Effector CD4-positive, alpha-beta T cell (primary cell): ENCODE measurements at places on chromosomes 2 and 18.

DNA sequence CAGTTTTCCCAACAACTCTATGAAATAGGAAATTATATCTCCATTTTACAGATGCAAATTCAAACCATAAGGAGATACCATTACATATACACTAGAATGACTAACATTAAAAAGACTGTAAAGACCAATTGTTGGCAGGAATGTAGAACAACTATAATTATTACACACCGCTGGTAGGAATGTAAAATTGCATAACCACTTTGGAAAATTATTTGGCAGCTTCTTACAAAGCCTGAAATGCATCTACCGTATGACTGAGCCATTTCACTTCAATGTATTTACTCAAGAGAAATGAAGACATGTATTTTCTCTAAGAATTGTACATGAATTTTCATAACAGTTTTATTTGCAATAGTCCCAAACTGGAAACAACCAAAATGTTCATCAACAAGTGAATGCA lies 189.1 kb upstream of the BCL2L11 start:
- no peak for DNase-seq

- no peak for DNase-seq
These were observed 414.2 kb upstream of the CHAC2 start for GRCh38 chr2:53353135-53354114.

DNA sequence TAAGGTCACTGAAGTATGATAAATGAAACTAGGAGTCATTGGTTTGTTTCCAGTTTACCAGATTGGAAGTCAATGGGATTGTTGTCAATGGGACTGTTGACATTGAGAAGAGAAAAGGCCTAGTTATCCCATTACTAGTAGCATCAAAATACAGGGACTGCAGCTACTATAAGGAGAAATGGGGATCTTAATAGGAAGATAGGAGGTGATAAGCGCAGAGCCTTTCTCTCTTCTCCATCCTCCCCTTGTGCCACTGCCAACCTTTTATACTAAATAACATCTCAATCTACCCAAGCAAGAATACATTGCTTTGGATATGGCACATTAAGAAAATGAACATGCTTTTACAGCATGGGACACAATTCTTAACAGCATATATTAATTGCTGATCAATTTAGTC lies 10.5 kb upstream of the BBS5 start:
- DNase-seq: no peak

DNA sequence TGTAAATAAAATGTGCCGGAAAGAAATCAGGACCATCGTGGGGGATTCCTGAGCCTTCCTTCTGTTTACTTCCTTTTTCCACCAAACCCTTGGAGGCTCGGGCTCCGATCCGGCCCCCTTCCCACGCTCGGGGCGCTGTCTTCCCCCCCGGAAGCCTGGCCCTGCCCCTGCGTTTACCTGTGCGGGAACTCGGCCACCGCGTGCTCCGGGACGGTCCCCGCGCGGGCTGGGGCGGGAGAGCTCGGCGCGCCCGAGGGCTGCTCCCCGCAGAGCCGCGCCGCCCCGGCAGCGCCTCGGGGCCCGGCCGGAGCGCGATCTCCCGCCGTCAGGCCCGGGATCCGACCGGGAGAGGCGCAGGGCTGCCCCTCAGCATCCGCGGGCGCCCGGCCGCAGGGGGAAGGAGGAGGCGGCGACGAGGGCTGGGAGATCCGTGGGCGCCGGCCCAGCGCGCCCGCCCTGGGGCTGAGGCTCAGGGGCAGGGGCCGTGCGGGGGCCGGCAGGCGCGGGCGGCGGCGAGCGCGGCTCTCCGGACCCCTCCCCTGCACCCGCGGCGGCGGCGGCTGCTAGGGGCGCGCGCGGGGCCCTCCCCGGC lies 435 bp downstream of the ADCY3 start:
- no peak for DNase-seq

DNA sequence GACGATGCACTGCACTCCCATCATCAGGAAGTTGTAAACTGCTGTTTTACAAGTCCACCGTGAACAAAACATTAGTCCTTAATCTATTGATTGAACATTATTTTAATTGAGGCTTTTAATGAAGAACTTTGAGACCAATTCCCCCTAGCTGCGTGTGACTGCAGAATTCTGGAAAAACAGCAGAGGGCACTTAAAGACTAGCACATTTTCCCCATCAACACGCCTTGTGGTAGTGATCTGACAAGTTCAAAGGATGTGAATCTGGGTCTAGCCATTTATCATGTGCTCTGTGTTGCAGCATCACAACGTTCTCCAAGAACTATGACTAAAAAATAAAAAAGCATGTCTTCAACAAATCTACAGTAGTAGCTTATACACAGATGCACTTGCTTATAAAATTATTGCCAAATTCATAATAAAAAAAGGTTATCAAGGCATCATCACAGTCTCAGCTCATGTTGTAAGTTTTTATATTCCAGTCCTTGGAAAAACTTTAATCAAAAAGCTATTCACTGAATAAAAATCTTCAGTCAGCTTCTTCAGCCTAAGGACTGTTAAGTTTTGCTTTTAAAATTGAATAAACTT lies 35.8 kb downstream of the SKOR2 start:
- no peak for DNase-seq

- DNase-seq: no peak
These were observed 1920.1 kb upstream of the CELF4 start for GRCh38 chr18:39485696-39486095.

DNA sequence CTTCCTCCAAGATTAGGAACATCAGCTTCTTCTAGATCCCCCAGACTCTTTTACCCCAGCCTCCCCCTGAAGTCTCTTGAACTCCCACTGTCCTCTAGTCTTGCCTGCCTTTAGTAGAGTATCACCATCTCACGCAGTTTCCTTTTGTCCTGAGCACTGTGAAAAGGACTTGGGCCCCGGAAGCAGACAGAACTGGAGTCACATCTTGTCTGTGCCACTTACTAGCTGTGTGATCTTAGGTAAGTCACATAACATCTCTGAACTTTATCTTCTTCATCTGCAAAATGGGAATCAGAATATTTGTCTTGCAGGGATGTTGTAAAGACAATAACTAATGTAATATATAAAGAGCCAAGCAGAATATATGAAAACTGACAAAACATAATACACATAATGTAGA lies 8.4 kb upstream of the TRABD2A start:
- no peak for DNase-seq

- no peak for DNase-seq
These were observed 177.9 kb downstream of the CYRIA start for GRCh38 chr2:16487686-16488085.

DNA sequence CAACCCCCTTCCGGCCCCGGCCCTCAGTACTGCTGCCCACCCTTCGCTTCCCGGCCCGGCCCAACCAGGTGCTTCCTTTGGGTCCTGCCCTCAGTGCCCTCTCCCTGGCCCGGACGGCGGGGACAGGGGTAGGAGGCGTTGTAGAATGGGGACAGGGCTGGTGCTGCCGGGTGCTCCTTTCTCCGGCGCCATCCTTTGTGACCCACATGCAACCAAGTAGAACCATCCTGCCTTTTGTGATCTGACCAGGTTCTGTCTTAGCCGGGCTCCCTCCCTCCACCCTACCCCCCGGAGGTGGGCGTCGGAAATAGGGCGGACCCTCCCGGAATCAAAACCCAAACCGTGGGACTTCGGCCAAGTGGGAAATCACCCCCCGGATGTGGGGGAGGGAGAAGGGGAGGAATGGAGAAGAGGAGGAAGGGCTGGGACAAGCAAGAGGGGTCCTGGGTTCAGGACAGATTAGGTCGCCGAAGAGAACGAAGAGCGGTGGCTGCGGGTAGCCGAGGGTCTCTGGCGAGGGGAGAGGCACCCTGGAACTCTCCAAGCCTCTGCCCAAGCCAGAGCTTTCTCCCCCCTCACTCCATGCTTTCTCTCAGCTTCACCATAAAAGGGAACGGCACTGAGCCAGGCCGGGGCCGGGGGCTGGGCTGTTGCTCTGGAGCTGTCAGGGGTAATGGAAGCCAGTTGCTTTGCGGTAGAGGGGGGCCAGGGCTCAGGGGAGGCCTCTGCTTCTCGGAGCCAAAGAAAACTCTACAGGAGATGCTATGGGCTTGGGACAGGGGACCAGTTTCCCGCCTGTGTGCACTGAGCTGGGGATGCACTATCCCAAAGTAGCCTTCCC lies 756 bp upstream of the OST4 start:
- DNase-seq: no peak

- DNase-seq: no peak
These were observed 1.5 kb upstream of the OST4 start for GRCh38 chr2:27072920-27073319.

DNA sequence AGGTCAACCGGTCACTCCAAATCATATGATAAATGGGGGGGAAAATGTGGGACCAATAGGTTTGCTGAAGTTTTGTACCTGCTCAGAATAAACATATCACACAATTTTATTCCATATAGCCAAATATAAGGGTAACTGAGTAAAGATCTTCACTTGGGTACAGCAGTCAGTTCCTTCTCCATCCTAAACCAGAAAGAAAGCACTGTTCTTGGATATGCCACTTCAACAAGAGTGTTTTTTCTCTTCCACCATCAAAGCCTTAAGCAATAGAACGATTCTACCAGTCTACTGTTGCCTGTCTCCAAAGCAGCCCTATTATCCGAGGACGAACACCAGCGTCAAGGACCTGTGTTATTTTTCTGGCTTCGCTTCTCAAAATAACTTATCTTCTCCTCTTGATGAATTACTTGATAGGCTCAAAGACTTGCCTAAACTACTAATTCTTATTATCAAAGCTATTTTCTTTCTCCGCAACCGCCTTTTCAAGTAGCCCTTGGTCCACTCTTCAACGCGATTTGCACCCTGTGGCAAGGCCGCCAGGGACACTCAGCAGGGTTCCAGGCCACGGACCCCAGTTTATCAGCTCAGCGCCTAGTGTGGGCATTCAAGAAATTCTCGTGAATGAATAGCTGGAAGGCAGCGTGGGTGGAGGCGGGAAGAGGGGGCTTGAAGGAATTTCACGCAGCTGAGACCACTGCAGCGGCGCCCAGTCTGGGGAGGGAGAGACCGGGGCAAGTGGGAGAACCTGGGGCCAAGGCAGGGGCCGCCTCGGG lies 646 bp downstream of the ALS2 start:
- DNase-seq: no peak

- DNase-seq: no peak
These were observed 624.9 kb downstream of the CBLN2 start for GRCh38 chr18:71919211-71919610.

DNA sequence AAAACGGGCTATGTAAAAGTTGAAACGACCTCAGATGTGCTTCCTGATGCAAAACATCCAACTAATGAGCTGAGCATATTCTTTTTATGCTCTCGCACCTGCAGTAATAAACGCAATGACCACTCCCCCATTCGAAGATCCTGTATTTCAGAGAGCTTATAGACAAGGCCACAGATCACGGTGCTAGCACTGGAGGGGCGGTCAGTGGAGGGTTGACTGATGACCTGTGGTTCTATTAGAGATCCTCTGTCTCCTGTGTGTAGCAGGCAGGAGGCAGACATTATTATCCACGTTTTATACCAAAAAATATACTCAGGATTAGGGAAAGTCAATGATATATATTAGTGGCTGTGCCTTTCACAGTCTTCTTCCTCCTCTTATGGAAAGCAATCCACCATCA lies 457.0 kb downstream of the CNTNAP5 start:
- DNase-seq: no peak

DNA sequence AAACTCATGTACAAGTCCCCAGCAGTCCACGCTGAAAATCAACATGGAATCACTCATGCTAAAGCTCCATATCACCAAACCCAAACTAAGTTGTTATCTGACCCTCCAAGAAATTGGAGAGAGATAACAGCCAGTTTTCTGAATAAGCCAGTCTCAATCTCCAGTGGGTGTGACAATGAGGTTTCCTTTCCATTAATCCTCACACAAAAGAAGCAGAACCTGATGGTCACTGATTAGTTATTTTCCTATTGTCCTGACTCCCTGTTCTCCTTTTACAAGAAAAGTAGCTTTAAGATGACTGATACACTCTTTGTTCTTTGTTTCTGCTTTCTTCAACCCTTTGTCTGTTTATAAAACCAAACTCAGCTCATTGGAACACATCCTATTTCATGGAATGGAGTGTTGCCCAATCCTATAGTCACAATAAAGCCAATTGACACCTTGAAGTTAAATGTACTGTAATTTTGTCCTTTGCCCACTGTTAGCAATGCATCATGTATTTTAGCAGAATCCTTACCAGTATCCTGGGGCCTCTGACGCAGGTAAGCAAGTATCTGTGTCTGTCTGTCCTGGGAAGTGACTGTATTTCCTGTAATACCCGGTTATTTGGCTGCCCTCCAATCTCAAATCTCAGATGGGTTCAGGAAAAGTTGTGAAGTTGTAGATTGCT lies 30.6 kb upstream of the SH3RF3 start:
- DNase-seq: no peak

- no peak for DNase-seq
These were observed 95.5 kb upstream of the XIRP2 start for GRCh38 chr2:166792808-166793207.

GRCh38 chr2:10004401-10004800 lies 38.9 kb upstream of the KLF11 start:
- no peak for DNase-seq

DNA sequence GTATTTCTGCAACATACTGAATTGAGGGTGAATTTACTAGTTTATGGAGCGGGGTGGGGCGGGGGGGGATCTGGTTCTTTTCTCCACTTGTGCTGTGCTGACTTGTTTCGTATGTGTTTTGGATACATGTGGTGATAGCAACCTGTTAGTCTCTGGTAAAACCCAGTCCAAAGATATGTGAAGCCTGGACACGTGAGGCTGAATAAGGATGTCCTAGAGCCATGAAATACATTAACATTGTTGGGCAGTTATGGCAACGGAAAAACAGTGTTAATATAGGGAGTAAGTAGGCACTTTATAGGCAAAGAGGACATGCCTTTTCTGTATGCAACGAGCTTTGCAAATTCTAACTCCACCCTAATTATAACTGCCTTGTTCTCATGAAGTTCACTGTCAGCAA lies 42.1 kb upstream of the NEMP2 start:
- DNase-seq: no peak

- DNase-seq: no peak
These were observed 109.7 kb upstream of the ZNF236 start for GRCh38 chr18:76712511-76713140.

DNA sequence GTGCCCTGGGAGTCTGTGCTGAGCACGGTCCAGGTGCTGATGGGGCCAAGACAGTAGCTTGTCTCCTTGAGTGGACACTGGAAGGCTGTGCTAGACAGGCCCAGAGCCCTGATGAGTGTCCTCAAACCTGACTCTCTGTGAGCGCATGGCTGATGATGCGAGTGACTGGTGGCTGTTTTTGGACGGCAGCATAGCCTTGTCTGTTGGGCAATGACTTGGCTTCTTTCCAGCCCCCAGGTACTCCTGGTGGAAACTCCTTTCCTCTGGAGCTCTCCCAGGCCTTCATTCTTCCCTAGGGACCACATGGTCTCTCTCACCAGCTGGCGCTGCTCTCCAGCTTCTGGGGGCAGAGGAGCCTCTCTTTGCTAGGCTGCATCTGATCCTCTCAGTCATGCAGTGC lies 207.6 kb upstream of the SMIM21 start:
- no peak for DNase-seq

DNA sequence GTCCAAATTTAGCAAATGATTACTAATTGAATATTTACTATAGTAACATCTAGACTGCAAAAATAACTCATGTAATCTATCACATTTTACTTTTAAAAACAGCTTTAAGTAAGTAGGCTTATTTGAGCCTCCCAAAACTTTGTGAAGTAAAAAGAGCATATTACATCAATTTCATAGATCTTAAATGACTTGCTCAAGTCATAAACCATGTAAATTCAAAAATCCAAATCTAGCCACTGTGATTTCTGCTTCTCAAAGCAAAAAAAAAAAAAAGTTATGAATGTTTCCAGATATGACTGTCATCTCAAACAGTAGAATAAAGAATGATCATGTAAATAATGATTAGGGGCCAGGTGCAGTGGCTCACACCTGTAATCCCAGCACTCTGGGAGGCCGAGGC lies 37.5 kb downstream of the CACNB4 start:
- DNase-seq: no peak
